Stimulated activated CD4-positive, alpha-beta T cell treated with anti-CD3 and anti-CD28 coated beads, Interleukin-1b, Interleukin-23, amount 100 ng/mL, for 24 hours (primary cell): ENCODE measurements at places on chromosomes 16 and 17.

DNA sequence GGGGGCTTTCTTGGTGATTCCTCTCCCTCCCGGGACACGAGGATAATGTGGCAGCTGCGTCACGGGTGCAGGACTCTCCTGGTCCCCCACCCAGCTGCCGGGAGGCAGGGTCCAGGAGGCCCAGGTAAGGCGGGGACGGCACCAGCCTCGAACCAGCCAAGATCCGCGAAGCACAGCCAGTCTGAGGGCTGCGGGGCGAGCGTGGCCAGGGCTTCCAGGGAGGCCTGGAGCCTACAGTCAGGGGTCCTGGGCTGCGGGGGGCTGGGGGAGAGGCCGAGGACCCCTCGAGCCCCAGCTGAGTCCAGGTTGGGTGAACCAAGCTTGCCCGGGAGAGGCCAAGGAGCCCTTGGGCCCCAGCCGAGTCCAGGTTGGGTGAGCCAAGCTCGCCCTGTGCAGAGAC is 10.0 kb downstream of the TPSD1 start:
- no peak for DNase-seq

DNA sequence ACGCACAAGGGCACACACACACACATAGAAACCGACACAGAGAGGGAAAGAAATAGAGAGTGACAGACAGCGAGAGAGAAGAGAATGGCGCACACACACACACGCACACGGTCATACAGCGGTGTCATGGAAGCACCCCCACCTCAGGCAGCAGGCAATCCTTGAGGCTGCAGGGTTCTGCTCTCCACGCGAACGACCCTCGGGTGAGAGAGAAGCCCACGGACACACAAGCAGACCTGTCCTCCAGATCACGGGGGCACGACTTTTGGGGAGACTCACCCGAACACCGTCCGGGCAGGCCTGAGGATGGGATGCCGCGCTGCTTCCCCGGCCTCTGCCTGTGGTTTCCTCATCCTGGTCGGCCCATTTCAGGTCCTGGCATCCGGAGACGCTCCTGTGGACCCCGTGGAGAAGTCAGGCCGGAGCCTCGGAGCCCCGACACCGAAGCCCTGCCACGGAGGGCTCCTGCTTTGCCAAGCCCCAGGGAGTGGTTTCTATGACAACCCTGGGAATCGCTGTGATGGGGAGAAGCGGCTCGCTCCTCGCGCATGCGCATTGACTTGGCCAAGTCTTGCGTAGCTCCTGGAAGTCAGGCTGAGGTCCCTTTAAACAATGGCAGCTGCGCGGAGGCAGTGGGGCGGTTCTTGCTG is 118.2 kb upstream of the KCNJ18 start:
- peak; percentile 31 for DNase-seq

- DNase-seq = no peak
Measured at GRCh38 chr16:86294535-86295196, 215.7 kb upstream of the FOXF1 start.

GRCh38 chr16:87067003-87067556 is 250.1 kb downstream of the C16orf95 start:
- DNase-seq = no peak

- no peak for DNase-seq
Measured at GRCh38 chr17:33164169-33164881, 128.8 kb downstream of the ASIC2 start.
